ENCODE measurements at places on chromosomes 11 and 22.

- DNase-seq: no peak
- H3K4me3 ChIP-seq: no peak overlapping the region
- H3K4me1 ChIP-seq: no peaks in the 10 kb centered on the region
- H3K27ac ChIP-seq: no peak overlapping the region
- no peaks in the 10 kb centered on the region for H3K27me3 ChIP-seq
These were observed 62.7 kb downstream of the MCM5 start for GRCh38 chr22:35462498-35463230.

- no peak overlapping the region for H3K27ac ChIP-seq
- no peaks in the 10 kb centered on the region for H3K27me3 ChIP-seq
- no peak for DNase-seq
- peaks cover 35% of the 10 kb centered on the region for H3K4me1 ChIP-seq
- H3K36me3 ChIP-seq: no peaks in the 10 kb centered on the region
These were observed 1.8 kb downstream of the PANX1 start for GRCh38 chr11:94130298-94131046.

GRCh38 chr22:16844529-16844928 is 19.3 kb upstream of the XKR3 start:
- H3K4me3 ChIP-seq: no peak overlapping the region
- no peak for DNase-seq
- H3K36me3 ChIP-seq: no peaks in the 10 kb centered on the region
- H3K27ac ChIP-seq: no peak overlapping the region

GRCh38 chr11:79637219-79637618 is 196.4 kb upstream of the TENM4 start:
- H3K27ac ChIP-seq: no peak overlapping the region
- no peak for DNase-seq
- H3K36me3 ChIP-seq: no peaks in the 10 kb centered on the region
- H3K4me1 ChIP-seq: no peaks in the 10 kb centered on the region

GRCh38 chr11:87849216-87849615 is 326.0 kb downstream of the RAB38 start:
- no peak for DNase-seq
- H3K27ac ChIP-seq: no peak overlapping the region
- no peak overlapping the region for H3K4me3 ChIP-seq
- no peaks in the 10 kb centered on the region for H3K27me3 ChIP-seq
- no peaks in the 10 kb centered on the region for H3K4me1 ChIP-seq
- no peaks in the 10 kb centered on the region for H3K36me3 ChIP-seq

All from activated CD8-positive, alpha-beta T cell treated with anti-CD3 and anti-CD28 coated beads for 36 hours (primary cell).